ENCODE measurements at places on chromosomes 3 and 15. TPM values are rescaled to one million over a fixed set of nuclear protein-coding genes. Genes with fewer than 3 reads are reported as not detected.
A peak's percentile ranks its signal among the peaks of the same experiment; 100 is the strongest.

GRCh38 chr3:194572143-194572789 lies 61.0 kb downstream of the TMEM44 start:
- DNase-seq = peak; percentile 75

DNA sequence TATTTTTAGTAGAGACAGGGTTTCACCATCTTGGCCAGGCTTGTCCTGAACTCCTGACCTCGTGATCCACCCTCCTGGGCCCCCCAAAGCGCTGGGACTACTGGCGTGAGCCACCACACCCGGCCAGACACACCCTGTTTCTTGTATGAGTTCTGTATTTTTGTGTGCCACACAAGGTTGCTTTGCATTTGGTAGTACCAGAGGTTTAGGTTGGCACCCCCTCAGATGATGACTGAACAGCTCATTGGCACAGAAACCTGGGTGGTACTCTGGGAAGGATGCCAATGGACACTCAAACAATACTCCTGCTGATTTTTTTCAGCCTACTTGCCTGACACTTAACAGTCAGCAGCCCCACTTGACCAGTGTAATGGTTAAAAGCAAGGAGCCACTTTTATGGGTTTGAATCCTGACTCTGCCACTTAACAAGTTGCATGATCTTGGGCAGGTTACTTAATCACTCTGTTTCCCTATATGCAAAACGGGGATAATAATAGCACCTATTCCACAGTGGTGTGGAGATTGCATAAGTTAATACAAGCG lies 39.2 kb upstream of the BCL2A1 start:
- peak; percentile 63 for DNase-seq

GRCh38 chr3:56839784-56840715 lies 38.3 kb upstream of the ARHGEF3 start:
- peak; percentile 45 for DNase-seq

DNA sequence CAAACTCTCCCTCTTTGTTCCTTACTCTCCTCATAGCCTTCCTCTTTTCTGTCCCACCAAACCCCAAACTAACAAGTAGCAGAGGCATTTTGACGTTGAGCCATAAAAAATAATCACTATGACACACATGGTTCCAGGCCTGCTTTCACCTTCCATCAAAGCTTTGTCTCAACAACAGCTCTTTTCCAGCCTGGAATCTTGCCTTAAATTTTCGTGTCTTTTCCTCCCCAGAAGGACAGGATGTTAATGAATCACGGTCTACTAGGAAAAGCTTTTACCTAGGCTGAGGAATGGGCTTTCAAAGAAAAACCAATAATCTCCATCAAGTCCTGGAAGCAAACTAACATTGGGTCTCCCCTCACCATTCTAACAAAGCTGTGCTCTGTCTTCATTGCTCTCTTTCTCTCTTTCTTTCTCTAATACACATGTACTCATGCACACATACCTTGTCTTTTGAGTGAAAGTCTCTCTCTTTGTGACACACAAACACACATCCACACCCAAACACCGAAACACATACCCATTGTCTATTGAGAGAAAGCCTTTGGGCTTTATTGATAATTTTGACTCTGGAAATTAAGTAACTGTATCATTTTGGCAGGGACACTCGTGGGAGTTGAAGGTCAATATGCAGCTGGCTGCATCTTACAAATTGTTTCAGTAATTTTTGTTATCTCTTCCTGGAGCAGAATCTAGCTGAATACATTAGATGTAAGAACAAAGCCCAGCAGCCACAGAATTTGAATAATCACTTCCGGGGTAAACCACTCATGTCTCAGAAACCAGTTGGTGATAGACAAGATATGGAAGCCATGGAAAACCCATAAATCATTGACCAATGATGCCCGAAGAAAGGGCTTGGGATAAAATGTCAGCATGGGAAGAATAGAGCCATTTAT lies 107.4 kb upstream of the SLC4A7 start:
- DNase-seq = no peak

GRCh38 chr15:91965501-91966193 lies 112.1 kb downstream of the SLCO3A1 start:
- DNase-seq = peak; percentile 28

- DNase-seq = no peak
These were observed 19.0 kb upstream of the DMXL2 start for GRCh38 chr15:51641490-51642130.

- no peak for DNase-seq
These were observed 24.5 kb downstream of the DRD3 start for GRCh38 chr3:114154321-114154821.

DNA sequence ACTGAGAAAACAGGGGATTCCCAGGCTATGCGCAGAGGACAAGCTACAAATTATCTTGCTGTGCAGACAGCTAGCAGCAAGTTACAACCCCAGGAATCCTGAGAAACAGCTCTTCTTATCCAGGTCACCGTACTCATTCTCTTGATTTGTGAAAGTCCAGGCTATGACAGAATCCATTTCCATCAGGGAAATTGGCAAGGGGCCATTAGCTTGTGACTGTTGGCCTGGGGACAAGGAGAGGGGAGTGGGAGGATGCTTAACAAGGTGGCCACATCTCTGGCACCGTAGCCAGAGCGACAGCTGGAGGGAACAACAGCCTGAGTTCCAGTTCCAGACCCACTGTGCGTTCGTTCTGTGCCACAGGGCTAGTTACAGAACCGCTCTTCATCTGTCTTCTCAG lies 44.9 kb upstream of the PLXNA1 start:
- no peak for DNase-seq

GRCh38 chr15:45084163-45084562 lies 29.8 kb downstream of the DUOX2 start:
- no peak for DNase-seq

DNA sequence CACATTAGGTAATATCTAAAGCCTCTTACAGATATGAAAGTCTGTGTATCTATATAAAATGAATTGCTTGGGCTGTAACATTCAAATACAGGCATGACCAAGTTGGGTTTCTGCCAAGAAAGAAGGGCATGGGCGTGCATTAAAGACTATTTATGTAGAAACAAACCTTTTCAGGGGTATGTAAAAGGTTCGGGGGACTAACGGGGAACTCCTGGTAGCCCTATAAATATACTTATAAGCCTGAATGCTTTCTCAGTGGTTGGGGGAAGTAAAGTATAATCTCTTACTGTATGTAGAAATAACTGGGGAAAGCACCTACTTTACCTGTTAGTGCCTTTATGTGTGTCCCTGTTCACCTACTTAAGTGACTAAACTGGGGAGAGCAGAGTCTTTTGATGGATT lies 154.5 kb upstream of the TBL1XR1 start:
- no peak for DNase-seq

DNA sequence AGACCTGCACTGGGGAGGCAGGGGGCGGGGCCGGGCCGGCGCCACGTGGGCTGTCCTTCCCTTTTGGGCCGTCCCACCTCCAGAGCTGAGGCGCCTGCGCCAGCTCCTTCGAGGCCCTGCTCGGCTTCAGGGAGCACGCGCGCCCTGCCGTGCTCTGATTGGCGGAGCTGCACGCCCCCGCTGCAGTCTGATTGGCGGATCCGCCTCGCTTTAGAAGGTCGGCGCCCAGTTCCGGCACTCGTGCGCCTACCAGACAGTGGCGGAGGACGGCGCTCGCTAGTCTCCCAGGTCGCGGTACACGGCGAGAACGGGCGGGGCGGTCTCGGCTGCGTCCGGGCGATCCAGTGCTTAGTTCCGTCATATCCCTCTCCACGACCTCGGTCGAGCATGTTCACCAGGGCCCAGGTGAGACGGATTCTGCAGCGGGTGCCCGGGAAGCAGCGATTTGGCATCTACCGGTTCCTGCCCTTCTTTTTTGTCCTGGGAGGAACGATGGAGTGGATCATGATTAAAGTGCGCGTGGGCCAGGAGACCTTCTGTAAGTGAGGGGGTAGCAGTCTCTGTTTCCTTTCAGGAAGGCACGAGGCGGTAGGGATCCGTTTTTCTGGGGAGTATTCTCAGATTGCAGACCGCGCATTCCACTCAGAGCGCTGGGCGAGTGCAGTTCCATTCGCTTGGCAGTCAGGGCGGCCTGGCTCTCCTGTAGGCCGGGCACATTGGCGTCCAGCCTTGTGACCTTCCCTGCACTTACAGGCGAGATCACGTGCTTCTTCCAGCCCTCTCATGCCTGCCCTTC lies at the start of gene UQCC5:
Gene UQCC5, plus strand, starts transcription at position 237 of the 796 bp plus-strand sequence. Its CDS starts 151 bp downstream, at position 388.
- DNase-seq = peak; percentile 92

- no peak for DNase-seq
These were observed 6.1 kb downstream of the SLC51B start for GRCh38 chr15:65051266-65051665.

GRCh38 chr3:131370935-131371687 lies 10.5 kb upstream of the NUDT16 start:
- no peak for DNase-seq

DNA sequence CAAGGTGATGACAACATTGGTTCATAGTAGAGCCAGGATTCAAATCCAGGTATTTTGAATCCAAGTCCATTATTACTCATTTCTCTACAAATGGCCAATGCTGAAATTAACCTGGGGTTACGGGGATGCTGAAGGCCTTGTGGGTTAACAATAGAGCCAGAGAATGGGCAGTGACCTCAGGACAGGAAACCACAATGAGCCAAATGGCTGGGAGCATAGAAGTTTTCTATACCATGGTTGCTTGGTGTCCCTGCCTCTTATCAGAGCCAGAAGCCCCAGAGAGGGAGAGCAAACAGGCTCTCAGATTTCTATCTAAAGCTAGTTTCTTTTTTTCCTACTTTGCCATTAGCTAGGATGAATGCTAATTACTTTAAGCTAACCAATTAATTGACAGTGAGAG lies 82.3 kb downstream of the TNIK start:
- no peak for DNase-seq

DNA sequence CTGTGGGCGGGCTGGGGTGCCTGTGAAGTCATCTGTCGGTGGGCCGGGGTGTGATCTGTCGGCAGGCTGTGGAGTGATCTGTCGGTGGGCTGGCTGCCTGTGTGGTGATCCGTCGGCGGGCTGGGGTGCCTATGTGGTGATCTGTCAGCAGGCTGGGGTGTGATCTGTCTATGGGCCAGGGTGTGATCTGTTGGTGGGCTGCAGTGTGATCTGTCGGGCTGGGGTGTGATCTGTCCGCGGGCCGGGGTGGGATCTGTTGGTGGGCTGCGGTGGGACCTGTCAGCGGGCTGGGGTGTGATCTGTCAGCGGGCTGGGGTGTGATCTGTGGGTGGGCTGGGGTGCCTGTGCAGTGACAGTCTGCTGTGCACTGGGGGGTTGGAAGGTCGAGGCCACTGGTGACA lies 204.5 kb downstream of the XXYLT1 start:
- DNase-seq = no peak

- peak; percentile 9 for DNase-seq
These were observed 41.8 kb upstream of the CCNL1 start for GRCh38 chr3:157201648-157202278.

- DNase-seq = no peak
These were observed 96.8 kb upstream of the LMOD3 start for GRCh38 chr3:69219101-69219708.

DNA sequence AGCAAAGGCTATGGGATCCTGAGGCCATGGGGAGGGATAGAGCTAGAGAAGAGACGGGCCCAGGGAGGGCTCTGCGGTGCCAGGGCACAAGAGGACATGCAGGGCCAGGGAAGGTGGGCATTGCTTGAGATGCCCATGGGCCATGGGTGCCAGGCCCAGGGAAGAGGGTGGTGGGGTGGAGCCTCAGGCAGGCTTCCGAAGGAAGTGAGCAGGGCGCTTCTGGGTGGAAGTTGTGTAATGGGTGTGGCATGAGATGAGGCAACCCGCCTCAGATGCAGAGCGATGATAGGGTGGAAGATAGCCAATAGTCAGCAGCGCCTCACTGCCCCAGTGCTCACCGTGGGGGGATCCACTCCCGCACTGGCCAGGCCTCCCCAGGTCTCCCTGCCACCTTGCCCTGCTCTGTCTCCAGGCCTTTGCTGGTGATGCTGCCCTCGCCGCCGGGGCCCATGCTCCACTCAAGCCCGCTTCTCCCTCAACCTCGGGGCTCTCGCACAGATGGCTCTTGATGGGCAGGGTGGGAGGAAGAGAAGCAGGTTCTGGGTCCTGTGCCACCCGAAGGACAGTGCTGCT lies 51.4 kb downstream of the DNAJB8 start:
- DNase-seq = no peak

DUOXA2 gene
- total RNA-seq = not detected

CISH gene
- total RNA-seq = not detected

NPAP1 gene
- total RNA-seq = not detected

DUOXA1 gene
- not detected for total RNA-seq

CCNB2 gene
- total RNA-seq = 127 TPM

ANKUB1 gene
- 0.31 TPM for total RNA-seq

DZIP1L gene
- 18.1 TPM for total RNA-seq

REC114 gene
- total RNA-seq = not detected

PIGBOS1 gene
- 23.9 TPM for total RNA-seq

TERC gene
- total RNA-seq = 61.5 TPM
